Naive thymus-derived CD4-positive, alpha-beta T cell (primary cell): ENCODE measurements at places on chromosomes 1 and 21. TPM values are rescaled to one million over a fixed set of nuclear protein-coding genes. Genes with fewer than 3 reads are reported as not detected.

RGS1 gene
- total RNA-seq = 193 TPM

OR2L13 gene
- total RNA-seq = not detected in 2 replicates

SLFNL1 gene
- total RNA-seq = 0.95 TPM

OBSCN gene
- total RNA-seq = 76.4 TPM

LCE1F gene
- not detected for total RNA-seq

OR2T33 gene
- total RNA-seq = not detected

DNA sequence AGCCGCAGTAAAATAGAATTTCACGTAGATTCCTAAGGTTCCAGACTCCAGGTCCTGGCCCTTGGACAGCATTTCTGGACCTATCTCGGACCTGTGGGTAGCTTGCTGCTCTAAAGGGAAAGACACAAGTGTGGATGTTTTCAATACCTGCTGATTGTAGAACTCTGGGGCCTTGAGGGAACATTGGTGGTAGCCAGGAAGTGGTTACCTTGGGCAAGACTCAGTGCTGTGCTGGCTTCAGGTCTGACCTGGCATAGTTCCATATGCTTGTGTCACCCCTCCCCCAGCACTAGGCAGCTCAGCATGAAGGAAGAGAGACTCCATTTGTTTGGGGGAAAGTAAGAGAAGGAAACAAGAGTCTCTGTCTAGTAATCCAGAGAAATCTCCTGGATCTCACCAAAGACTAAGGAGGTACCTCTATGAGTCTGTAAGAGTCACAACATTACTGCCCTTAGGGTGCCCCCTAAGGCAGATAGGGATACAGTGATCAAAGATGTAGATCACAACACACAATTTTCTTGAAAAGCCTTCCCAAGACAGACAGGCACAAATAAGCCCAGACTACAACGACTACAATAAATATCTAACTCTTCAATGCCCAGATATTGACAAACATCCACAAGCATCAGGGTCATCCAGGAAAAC, 398.8 kb downstream of the TGFB2 start:
- no peak for DNase-seq

DNA sequence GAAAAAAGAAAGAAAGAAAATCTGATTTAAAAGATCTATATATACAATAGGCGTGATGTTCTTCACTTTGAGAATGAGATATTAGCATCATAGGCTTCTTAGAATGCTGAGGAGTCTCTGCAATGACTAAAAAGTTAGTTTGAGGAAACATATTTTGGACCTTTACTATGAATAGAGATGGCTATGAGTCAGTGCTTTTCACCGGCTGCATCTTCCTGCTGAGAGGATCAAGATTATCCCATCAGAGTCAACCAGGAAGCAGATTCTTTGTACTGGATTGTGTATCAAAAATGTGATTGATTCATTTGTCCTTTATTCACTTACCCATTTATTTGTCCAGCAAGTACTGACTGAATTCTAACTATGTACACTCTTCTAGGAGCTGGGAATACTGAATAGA, 144.2 kb downstream of the KCNK2 start:
- no peak for DNase-seq

GRCh38 chr1:26276432-26276838, 3.5 kb upstream of the SH3BGRL3 start:
- no peak for DNase-seq

DNA sequence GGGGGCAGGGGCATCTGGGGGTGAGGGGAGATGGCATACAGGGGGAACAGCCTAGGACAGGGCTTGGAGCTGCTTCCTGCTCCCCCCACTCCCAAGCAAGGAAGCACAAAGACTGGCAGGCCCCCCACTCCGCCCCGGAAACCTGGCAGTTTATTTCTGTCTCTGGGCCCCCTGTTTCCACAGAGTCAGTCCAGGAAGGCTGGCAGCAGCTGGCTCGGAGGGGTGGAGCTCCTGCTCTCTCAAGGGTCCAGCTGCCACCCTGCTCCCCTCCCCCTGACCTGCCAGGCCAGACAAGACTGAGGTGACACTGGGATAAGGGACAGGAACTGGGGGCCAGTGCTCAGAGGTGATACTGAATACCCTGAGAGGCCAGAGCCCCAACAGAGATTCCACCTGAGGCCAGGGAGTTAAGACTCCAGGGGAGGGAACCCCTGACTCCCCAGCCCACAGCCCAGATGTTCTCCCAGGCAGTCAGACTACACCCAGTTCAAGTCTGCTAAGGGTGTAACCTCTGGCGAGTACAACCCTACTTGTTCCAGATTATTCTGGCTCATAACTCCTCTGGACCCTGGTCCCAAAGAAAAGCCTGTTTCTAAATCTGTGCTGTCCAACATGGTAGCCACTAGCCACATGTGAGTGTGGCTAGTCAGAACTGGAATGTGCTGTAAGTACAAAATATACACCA, 26.3 kb downstream of the AHDC1 start:
- DNase-seq = no peak

DNA sequence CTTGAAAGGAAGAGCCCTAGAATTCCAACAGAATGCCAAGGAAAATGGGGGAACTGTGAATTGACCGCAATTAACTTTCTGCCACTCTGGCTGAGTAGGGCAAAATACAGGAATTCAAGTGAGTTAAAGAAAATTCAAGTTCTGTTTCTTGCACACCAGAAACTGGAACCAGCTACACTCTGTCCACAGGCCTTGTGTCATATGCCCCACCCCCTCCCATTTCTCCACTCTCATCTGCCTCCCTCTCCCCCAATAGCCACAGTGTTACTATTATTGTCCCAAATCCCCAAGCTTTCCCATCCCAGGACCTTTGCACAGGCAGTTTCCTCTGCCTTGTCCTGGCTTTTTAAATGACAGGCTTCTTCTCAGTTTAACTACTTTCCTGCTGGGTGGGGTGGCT, 4.3 kb upstream of the STK40 start:
- no peak for DNase-seq

DNA sequence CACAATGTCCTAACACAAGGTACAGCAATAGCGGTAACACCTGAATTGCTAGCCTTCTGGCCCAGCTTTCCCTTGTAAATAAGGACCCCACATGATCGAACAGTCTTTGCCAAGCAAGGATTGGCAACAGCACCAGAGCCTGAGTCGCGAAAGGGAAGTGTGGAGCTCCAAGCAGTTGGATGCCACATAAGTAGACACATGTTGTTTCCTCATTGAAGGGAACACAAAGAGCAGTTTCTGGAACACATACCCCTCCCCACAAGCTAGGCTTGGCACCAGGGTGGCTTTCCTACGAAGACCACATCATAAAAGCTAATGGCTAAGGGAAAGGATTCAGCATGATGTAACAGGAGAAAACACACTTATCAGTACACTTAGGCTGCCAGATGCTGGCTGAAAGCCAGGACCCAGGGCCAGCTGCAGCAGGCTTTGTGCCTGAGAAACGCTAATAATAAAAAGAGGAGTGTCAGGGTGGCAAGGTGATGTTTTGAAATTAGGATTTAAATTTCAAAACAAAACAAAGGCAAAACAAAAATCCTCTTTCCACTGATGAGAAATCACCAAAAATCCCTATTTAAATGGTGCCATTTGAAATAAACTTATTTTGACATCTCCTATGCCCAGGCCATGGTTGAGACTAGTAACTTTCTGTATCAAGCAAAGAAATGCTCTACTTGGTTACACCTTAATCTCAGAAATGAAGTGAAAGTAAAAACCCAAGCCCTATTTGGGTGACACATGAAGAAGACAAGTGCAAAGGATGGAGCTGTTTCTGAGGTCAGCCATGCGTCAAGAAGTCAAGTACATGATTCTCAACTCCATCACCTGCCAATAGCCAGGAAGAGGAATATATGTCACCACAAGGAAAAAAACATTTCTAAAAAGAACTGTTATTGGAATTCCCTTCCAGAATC, 11.9 kb upstream of the CPLANE2 start:
- DNase-seq = no peak

GRCh38 chr1:231240531-231240882, 505 bp upstream of the GNPAT start:
- DNase-seq = no peak

- no peak for DNase-seq
Observed at GRCh38 chr21:16770266-16770665, 742.6 kb upstream of the CXADR start.

DNA sequence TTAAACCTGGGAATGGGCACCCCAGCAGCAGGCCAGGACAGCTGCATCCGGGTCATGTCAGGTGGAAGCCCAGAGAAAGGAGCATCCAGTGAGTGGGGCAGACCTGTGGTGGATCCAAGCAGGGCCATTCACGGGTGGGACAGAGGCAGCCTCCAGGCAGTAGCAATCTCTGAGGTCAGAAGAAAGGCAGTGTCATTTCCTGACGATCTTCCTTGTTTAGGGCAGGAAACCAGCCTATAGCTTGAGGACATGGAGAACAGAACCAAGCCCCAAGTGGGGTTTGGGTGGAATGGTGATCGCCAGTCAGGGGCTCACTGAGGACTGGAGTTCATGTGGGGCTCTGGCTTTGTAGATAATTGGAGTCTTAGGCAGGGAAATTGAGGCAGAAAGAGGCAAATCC, 209.4 kb downstream of the HIVEP3 start:
- no peak for DNase-seq
